ENCODE measurements at places on chromosomes 12 and 14.

- DNase-seq = no peak
Measured at GRCh38 chr12:108232565-108232964, 103.5 kb downstream of the WSCD2 start.

DNA sequence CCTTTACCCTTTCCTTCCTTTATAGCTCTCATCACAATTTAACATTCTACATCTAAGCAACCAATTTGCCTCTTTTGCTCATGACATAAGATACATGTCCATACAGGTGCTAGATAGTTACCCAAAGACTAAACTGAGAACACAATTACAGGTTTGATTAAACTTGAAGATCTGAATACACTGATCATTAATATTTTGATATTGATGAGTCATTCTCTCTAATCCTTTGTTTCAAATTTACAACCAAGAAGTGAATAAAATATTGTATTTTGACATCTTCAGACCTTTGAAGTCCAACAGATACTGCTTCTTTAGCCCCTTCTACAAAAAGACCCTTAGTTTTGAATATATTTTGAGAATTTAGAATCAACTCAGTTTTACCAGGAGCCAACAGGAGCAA is 2.6 kb downstream of the NAP1L1 start:
- no peak for DNase-seq

- DNase-seq = no peak
Measured at GRCh38 chr14:20782280-20782890, 1.3 kb downstream of the RNASE6 start.

DNA sequence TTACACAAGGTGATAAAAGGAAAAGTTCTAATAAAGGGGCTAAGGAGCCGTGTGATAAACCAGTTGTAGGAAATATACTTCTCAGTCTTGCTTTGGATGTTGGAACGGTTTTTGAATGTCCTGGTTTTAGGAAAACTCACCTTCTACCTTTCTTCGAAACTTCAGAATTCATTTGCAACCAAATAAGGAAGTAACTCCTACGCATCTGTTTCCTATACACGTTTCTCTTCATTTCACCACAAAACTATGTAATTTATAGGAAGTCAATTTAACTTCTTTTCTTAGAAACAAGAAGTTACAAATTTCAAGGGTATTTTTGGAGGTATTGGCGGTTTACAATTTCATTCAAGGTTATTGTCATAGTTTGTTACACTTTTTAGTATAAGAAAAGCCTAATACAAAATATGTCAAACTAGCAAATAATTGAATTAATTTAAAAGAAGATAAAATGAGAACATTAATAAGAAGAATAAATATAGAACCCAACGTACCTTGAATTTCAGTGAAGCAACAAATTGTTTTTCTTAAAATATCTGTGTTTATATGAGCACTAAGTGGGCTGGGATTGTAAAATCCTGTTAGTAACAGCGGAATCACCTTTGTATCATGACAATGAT is 33.2 kb upstream of the CD69 start:
- DNase-seq = no peak

Measured in stimulated activated CD4-positive, alpha-beta T cell treated with anti-CD3 and anti-CD28 coated beads, TNF-alpha, amount 100 ng/mL, for 1 hour (primary cell).